ENCODE measurements at places on chromosomes 4 and X. TPM values are rescaled to one million over a fixed set of nuclear protein-coding genes. Genes with fewer than 3 reads are reported as not detected.

IL13RA2 gene
- total RNA-seq: 100 TPM

F11 gene
- not detected for total RNA-seq

SH2D1A gene
- total RNA-seq: not detected

SLC9B1 gene
- 0.87 TPM for total RNA-seq

PRKG2 gene
- total RNA-seq: 2.4 TPM

LDB2 gene
- total RNA-seq: 38.7 TPM

GPAT3 gene
- total RNA-seq: 30.2 TPM

CASP6 gene
- 44.4 TPM for total RNA-seq

GPR143 gene
- total RNA-seq: not detected

ADAM29 gene
- total RNA-seq: not detected

FAM184B gene
- under 0.01 TPM for total RNA-seq

RHOXF1 gene
- not detected for total RNA-seq

BTK gene
- not detected for total RNA-seq

ATP2B3 gene
- under 0.01 TPM for total RNA-seq

PPP2R2C gene
- 1.4 TPM for total RNA-seq

DGKK gene
- total RNA-seq: not detected

NR3C2 gene
- total RNA-seq: 0.55 TPM

PPP4R3C gene
- not detected for total RNA-seq

SORBS2 gene
- 3.1 TPM for total RNA-seq

IL13RA1 gene
- total RNA-seq: 43.2 TPM

OTC gene
- not detected for total RNA-seq

RAPGEF2 gene
- 39.8 TPM for total RNA-seq

ANAPC10 gene
- total RNA-seq: 30.5 TPM

PAGE2 gene
- not detected for total RNA-seq

DCAF16 gene
- total RNA-seq: 22.5 TPM

CC2D2A gene
- 20.5 TPM for total RNA-seq

FGG gene
- total RNA-seq: not detected

GLRA3 gene
- under 0.01 TPM for total RNA-seq

FATE1 gene
- total RNA-seq: not detected

POF1B gene
- total RNA-seq: not detected

CXorf49 gene
- total RNA-seq: not detected

HEPH gene
- total RNA-seq: 19.0 TPM

CT55 gene
- not detected for total RNA-seq

Measured in uterine smooth muscle cell (primary cell).